ENCODE measurements at places on chromosomes 11 and 22. TPM values are rescaled to one million over a fixed set of nuclear protein-coding genes. Genes with fewer than 3 reads are reported as not detected.

OSBPL5 gene
- total RNA-seq, result 34.3 TPM

CCDC81 gene
- 1.4 TPM for total RNA-seq

TRPM5 gene
- total RNA-seq, result not detected

DDI1 gene
- not detected for total RNA-seq

All from myometrial cell (primary cell).